Stimulated activated CD4-positive, alpha-beta T cell treated with anti-CD3 and anti-CD28 coated beads, Interleukin-1b, Interleukin-23, amount 100 ng/mL, for 24 hours (primary cell): ENCODE measurements at places on chromosomes 13 and 19.

DNA sequence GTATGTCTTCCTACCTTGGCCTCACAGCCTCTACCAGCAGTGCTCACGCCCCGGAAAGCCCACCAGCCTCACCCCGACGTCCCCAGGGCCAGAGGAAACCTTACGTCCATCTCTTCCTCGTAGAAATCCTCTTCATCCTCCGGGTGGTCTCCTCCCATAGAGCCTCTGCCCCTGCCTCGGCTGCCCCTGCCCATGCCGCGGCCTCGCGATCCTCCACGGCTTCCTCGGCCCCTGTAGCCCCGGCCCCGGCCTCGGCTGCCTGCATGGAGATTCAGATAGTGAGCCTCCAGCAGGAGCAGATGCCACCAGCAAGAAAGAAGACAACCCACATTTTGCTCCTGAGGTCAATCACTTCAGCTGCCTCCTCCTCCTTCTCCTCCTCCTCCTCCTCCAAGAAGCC is 27.3 kb downstream of the ZC3H4 start:
- no peak for DNase-seq

- no peak for DNase-seq
Observed at GRCh38 chr19:3516675-3517207, 10.6 kb downstream of the FZR1 start.

DNA sequence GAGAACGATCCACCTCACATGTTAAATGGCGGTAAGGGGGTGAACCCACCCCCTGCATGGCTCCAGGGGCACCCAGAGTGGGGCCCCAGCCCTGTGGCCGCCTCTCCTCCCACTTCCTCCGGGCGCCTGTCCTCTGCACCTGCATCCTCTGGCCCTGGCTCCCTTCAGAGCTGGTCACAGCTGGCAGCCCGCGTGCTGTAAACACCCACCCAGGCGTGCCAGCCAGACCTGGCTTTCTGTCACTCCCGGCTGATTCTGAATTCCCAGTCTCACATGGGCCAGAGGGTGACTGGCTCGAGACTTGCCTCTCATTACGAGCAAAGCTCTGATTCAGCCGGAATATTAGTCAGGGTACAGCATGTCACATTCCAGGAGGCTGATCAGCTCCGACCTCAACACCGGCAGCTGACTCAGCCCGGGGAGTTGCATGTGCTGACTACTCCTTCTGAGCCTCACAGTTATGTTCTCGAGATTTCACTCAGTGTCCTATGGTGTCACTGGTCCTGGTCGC is 75.1 kb downstream of the GNG7 start:
- DNase-seq: no peak

GRCh38 chr13:45994752-45995151 is 57.8 kb downstream of the ZC3H13 start:
- no peak for DNase-seq

DNA sequence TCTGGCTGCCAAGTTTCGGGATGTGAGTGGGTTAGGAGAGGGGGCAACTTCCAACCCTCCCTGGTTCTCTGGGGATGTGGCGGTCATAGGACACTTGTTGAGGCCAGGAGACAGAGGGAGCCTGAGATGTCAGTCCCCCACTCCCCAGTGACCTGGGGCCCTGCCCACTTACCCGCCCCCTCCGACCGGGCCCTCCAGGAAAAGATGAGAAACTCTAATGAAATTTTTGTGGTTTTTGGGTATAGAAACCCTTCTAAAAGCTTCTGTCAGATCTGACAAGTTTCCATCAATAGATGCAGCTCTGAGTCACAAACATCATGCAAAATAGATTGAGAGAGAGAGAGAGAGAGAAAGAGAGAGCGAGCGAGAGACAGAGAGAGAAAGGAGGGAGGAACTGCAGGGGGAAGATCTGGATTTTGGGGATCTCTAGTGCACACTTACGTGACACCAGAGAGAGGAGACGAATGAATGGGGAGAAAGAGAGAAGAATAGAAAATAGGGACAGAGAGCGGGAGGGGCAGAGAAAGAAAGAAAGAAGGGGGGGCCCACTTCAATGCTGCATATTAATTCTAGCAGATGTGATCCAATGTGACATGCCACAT is 94.0 kb downstream of the PTPRS start:
- DNase-seq: no peak

- DNase-seq: no peak
Observed at GRCh38 chr13:41276824-41277223, 13.4 kb upstream of the MTRF1 start.

GRCh38 chr19:4140237-4140711 is 13.2 kb upstream of the CREB3L3 start:
- no peak for DNase-seq

DNA sequence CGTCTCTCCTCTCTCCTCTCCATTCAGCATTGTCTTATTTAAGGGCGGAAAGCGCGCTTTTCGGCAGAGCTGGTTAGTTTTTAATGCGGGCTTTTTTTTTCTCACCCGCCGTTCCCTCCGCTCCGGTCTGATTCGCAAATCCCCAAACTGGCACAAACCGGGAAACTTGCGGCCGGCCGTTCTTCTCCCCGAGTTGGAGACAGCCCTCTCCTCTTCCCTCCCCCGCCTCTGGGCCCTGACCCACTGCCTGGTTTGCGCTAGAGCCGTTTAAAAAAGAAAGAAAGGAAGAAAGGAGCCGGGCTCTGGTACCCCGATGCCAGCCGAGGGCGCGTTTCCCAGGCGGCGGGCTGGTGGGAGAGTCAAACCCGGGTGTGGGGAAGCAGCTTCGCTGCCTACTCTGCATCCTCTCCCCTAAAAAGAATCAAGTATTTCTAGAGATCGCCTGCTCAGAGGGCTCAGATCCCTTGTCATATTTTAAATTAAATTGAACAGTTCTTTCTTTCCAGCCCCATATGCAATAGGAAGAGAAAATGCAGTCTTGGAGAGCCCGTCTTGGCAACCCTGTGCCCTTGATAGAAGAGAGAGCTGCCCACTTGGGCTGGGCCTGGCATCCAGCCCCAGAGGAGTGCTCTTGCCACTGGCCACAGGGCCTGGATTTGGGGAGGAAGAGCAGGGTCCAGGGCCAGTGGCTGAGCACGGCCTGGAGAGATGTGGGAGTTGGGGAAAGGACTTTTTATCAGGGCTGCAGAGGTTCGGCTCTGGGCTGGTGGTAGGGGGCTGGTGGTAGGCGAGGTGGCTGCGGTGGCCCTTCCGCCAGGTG is 19.0 kb downstream of the NFIX start:
- DNase-seq: no peak

DNA sequence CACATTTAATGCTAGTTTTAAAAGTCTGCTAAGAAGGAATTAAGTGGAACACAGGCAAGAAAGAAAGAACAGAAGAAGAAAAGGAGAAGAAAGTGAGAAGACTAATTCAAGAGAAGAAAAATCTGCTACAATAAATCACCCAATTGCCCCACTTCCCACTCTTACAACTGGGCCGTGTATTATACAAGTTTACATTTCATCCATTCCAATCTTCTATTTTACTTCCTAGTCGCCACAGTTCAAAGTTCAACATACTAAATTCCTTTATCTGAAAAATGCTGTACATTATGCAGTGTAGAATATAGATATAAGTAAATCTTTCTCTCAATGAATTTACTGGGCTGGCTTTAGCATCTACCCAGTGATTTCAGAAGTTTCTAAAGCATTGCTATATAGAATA is 328.2 kb downstream of the DIAPH3 start:
- DNase-seq: no peak

DNA sequence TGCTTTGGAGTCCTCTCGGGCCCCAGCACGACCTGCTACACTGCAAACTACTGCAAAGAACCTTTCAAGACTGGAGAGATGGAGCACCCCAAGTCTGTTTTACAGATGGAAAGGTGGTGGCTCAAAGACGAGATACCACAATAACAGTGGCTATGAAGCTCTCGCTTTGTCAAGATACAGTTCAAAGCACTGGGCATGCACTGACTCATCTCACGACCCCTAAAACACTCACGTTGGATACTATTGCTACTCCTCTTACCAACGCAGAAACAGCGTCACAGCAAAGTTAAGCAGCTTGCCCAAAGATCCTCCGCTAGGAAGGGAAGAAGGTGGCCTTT is 24.0 kb upstream of the LAIR1 start:
- no peak for DNase-seq

GRCh38 chr19:15427991-15428471 is 9.2 kb upstream of the AKAP8L start:
- DNase-seq: no peak

GRCh38 chr13:41231025-41231677 is 32.2 kb downstream of the MTRF1 start:
- DNase-seq: no peak

DNA sequence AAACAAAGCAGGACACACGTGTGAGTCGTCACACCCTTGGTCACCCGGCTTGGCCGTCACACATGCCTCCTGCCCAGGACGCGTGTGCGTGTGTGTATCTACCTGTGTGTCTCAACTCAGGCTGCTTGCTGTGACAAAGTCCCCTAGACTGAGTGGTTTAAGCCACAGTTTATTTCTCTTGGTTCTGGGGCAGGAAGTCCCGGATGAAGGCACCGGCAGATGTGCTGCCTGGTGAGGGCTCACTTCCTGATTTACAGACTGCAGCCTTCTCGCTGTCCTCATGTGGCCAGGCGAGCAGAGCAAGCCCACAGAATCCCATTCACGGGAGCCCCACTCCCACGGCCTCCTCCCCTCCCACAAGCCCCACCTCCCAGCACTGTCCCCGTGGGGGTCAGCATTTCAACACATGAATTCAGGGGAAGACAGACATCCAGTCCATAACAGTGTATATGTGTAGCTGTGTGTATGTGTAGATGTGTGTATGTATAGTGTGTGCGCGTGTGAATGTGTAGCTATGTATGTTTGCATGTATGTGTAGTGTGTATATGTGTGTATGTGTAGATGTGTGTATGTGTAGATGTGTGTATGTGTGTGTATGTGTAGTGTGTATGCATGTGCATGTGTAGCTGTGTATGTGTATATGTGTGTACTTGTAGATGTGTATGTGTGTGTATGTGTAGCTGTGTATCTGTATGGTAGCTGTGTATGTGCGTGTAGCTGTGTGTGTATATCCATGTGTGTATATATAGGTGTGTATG is 51.5 kb downstream of the MCF2L start:
- DNase-seq: no peak

- DNase-seq: no peak
Observed at GRCh38 chr13:21703846-21704245, 33.0 kb downstream of the FGF9 start.

GRCh38 chr13:41694545-41695301 is 237.4 kb downstream of the RGCC start:
- no peak for DNase-seq

- no peak for DNase-seq
Observed at GRCh38 chr13:55653497-55653896, 1487.2 kb upstream of the PRR20A start.

GRCh38 chr19:14553042-14553938 is 18.6 kb downstream of the NDUFB7 start:
- no peak for DNase-seq

DNA sequence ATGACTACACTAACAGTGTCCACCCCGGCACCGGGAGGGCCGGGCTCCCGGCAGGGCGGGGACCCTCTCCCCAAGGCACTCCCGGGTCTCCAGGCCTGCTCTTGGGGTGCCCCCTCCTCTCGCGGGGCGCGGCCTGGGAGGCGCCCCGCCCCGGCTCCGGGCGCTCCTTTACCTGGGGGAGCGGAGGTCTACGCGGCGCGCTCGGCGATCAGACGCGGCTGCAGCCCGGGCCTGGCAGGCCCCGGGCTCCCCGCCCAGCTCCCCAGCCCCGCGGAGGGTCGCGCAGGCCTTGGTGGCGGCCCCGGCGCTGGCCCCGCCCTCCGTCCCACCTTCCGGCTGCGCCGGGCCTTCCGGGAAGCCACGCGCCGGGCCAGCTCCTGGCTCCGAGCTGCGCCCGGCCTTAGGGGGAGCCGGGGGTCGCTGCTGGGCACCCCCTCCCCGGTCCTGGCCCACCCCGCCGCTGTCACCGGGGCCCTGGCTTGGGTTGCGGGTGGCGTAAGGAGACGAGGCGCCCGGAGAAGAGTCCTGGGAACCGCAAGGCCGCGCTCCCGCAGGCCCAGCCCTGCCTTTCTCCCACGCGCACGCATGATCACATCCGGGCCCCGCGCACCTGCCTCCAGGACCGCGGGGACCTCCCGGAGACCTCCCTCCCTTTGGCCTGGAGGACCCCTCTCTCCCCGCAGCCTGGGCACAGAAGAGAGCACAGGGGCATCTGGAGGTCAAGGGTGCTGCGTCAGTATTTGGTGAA is at the start of gene C19orf12:
Gene C19orf12 (minus strand): TSS at position 309 of the 748 bp plus-strand sequence. CDS start 6,848 bp downstream, outside the sequence.
- DNase-seq: peak; percentile 47

- no peak for DNase-seq
Observed at GRCh38 chr13:36530050-36530789, 97.9 kb downstream of the CCNA1 start.
